ENCODE measurements at places on chromosomes 5 and 9. TPM values are rescaled to one million over a fixed set of nuclear protein-coding genes. Genes with fewer than 3 reads are reported as not detected.
A peak's percentile ranks its signal among the peaks of the same experiment; 100 is the strongest.

The ARHGEF39 gene
- polyA plus RNA-seq: 4.5 TPM

The NR5A1 gene
- 0.08 TPM for polyA plus RNA-seq

DNA sequence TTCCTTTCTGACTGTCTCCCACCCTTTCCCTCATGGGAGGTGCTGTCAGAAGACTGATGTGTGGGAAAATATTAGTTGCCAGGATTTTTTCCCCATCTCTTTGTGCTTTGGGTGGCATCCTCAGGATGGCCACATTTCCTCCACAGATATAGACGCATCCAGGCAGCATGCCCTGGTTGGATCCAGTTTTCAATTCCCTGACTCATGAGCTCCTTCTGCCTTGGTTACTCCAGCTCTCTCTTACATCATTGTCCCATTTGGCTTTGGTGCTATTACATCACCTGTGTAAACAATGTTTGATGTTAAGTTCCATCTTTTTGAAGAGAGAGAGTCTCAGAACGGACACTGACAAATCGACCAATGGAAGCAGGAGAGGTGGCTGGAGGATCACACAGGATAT lies 302.5 kb downstream of the CDH18 start:
- DNase-seq: no peak

DNA sequence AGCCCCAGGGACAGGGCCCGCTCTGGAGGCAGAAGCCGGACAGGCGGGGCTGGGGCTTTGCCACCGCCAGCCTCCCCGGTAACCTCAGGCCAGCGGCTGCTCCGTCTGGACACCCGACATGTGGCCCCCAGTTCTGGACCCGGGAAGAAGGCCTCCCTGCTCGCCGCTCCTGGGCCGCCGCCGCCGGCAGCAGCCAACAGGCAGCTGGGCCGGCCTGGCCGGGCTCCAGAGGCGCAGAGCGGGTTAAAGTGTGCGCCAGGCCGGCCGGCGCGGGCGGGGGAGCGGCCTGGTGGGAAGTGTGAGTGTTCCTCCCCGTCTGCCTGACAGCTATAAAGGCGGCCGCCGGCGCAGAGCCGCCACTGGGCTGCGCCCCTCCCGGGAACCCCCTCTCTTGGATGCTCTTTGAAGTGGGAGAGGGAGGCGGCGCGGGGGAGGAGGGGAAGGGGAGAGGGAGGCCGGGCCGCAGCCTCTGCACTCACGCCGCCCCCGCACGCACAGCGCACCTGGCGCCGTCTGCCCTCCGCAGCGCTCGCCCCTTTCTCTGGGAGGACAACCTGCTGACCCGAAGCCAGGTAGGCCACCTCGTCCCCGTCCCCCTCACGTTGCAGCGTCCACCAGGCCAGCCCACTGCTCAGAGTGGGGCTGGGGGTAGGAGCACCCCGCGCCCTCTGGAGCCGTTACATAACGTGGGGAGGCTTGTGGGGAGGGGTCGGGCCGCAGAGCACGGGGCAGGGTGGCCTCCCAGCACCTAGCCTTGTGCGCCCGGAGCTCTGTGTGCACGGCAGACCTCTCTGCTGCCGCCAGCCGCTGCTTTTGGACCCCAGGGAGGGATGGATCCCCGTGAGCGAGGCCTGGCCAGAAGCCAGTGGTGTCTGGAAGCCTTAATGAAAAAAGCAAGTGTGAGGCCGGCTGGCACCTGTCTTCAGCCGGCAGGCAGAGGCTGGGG lies at the start of gene ADAMTSL2:
TSS of gene ADAMTSL2 (plus strand) at position 359 of the 946 bp plus-strand sequence. CDS start 2,009 bp downstream, outside the sequence.
- DNase-seq: peak; percentile 92

- DNase-seq: peak; percentile 96
Observed at GRCh38 chr5:103562453-103563157, at the start of gene NUDT12. TSS of gene NUDT12 (minus strand) at chr5:103562789. CDS start at chr5:103560248, 2,541 bp downstream.

- no peak for DNase-seq
Observed at GRCh38 chr9:34653151-34654072, 1.4 kb downstream of the IL11RA start.

DNA sequence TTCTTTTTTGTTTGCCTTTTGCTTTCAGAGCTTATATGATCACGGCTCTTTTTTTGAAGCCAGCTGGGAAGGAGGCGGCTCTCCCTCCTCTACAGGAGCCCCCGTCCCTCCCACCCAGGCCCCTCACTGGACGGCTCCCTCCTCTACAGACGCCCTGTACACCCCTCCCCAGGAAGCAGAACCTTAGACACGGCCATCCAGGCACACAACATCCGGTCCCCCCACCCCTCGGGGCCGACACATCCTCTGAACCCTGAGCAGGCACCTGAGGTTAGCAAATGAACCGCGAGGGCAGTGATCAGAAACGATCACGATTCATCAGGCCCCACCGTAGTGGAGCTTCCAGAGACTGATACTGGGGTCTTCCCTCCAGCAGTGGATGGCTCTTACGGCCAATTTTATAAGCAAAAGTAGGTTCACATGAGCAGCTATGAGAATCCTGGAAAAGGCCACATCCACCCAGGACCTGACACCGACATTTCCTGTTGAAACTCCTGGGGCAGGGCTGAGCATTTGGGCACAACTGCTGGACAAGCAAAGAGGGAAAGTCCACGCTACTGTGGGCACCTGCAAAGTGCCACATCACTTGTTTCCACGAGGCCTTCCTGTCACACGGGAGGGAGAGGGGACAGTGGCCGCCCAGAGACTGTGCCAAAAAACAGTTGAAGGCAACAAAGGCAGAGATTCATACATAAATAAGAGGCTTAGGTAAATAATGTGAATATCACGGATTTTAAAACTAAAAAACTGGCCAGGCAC lies 78.9 kb downstream of the SEMA4D start:
- DNase-seq: no peak

DNA sequence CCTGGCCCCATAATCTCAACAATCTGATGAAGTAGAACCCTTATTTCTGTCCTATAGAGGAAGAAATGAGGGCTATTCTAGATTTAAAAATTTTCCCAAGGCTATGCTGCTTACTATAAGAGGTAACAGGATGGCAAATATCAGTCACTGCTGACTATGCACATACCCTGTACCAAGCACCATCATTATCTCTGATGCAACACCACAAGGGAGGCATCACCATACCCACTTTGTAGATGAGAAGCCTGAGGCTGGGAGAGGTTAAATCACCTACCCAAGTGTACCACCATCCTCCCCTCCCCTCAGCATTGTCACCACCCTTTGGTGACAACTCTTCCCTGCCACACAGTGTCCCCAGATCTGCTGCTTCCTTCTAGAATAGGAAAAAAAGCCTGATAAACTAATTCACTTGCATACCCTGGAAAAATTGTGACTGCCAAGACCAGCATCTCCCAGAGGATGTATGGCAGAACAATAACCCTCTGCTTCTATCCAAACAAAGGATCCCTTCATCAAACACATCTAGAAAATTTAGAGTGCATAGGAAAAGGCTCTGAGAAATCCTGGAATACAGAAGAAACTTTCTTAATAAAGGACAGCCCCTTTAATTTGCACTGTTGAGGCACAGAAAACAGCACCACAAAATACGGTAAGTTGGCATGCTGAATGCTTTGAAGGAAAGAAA lies 48.3 kb downstream of the PRRC1 start:
- no peak for DNase-seq

DNA sequence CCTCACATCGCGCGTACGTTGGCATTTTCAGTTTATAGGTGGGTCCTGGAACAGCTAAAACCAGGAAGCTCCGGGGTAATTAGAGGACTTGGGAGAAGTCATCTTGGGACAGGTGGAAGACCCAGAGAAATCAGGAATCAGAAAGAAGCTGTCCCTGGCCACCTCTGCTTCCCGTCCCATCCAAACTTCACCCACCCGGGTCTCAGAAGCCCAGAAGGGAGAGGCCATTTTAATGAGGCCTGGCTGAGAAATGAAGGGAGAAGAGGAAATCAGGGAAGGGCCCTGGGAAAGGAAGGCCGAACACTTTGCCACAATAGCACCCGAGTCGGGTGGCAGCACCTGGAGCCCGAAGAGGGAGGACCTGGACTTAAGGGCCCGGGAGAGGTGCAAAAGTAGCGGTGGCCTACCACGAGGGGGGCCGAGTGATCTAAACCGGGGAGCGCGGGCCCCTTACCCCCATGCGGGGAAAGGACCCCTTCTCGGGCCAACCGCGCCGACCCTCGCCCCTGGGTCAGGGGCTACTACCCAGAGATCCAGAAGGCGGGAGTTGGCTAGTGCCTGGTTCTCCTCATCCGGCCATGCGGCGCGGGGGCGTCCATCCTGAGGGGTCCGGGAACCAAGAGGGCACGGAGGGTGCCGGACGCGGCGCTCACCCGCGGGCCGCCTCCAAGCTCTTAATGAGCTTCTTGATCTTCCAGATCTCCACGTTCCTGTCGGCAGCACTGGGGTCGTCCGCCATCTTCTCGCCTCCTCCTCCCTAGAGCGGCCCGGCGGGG lies 668 bp downstream of the ETF1 start:
- no peak for DNase-seq

DNA sequence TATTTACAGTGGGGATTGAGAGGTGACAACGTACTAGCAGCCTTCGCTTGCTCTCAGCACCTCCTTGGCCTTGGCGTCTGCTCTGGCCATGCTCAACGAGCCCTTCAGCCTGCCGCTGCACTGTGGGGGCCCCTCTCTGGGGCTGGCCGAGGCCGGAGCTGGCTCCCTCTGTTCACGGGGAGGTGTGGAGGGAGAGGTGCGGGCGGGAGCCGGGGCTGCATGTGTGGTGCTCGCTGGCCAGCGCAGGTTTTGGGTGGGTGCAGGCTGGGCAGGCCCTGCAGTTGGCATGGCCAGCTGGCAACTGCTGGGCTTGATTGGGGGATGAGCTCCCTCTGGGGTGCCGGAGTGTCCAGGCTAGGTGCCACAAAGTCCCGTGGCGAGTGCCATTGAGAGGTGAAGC lies 5.8 kb upstream of the DMRTA1 start:
- DNase-seq: no peak

DNA sequence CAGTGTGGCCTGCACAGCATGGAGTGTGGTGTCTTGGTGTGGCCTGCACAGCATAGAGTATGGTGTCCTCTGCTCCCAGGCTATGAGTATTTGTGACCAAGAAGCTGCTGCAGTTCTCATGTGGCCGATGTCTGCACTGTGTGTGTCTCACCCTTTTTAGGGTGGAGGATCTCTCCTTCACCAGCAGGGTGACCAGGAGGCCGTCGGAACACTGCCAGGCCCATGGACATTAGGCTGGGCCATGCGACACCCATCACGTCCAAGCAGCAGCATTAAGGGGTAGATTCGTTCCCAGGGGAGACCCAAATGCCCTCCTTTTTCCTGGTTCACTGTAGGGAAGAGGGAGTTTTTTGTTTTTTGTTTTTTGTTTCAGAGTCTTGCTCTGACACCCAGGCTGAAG lies 115.3 kb upstream of the SPIN1 start:
- DNase-seq: no peak

GRCh38 chr9:133161547-133161950 lies 2.2 kb downstream of the GBGT1 start:
- no peak for DNase-seq

DNA sequence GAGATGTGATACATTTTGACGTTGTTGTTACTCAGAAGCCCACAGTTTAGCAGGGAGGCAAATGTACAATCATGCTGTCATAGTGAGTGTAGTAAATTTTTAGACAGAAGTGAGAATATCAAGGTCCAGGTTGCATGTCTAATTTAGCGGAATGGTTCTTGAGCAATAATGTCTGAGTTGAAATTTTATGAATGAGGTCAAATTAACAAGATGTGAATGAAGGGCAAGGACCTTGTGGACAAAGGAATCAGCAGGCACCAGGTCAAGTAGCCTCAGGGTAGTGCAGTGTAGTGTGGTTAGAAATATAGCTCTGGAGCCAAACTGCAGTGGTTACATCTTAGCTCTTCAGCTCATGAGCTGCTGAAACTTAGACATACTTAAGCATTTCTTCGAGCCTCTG lies 36.2 kb downstream of the TNFSF8 start:
- DNase-seq: no peak

- no peak for DNase-seq
Observed at GRCh38 chr5:33806738-33807442, 84.9 kb downstream of the ADAMTS12 start.
